ENCODE measurements at places on chromosomes 7 and 10.

GRCh38 chr10:8071006-8071405, 16.5 kb downstream of the GATA3 start:
- DNase-seq = no peak

- DNase-seq = no peak
Measured at GRCh38 chr7:37916673-37917660, at the start of gene SFRP4. Gene SFRP4 (minus strand): TSS chr7:37916817. CDS start chr7:37916537, 280 bp downstream.

GRCh38 chr7:45919993-45920459, 1.0 kb downstream of the IGFBP3 start:
- DNase-seq = no peak

- DNase-seq = no peak
Measured at GRCh38 chr7:2281541-2281940, 32.7 kb downstream of the SNX8 start.

DNA sequence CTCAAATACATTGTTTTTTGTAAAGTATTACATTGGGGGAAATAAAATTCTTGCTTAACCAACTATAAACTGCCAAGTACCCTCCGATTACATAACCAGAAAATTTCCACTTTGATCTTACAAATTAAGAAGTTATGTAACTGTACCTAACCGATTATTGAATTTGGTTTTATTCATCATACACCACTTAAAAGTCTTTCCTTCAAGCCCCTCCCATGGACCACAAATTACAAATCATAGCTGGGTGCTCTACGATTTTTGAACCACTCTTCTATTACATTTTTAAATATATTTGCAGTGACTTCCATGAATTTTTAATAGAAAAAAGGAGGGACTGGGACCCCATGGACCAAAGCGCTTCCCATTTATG, 630 bp downstream of the ZNF680 start:
- no peak for DNase-seq

DNA sequence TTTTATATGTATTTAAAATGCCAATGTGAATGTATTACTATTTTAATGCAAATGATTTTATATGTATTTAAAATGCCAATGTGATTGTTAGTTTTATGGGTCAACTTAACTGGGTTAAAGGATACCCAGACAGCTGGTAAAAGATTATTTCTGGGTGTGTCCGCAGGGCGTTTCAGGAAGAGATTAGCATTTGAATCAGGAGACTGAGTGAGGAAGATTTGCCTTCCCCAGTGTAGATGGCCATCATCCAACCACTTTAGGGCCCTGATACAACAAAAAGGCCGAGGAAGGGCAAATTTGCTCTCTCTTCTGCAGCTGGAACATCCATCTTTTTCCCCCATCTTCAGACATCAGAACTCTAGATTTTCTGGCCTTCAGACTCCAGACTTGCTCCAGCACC, 116.2 kb downstream of the BAMBI start:
- DNase-seq = no peak

- DNase-seq = no peak
Measured at GRCh38 chr7:31065021-31065593, 13.0 kb downstream of the ADCYAP1R1 start.

GRCh38 chr10:121988361-121989324, at the start of gene TACC2:
Gene TACC2 (plus strand): TSS chr10:121989163. CDS start chr10:122021982, 32,819 bp downstream.
- DNase-seq = no peak

DNA sequence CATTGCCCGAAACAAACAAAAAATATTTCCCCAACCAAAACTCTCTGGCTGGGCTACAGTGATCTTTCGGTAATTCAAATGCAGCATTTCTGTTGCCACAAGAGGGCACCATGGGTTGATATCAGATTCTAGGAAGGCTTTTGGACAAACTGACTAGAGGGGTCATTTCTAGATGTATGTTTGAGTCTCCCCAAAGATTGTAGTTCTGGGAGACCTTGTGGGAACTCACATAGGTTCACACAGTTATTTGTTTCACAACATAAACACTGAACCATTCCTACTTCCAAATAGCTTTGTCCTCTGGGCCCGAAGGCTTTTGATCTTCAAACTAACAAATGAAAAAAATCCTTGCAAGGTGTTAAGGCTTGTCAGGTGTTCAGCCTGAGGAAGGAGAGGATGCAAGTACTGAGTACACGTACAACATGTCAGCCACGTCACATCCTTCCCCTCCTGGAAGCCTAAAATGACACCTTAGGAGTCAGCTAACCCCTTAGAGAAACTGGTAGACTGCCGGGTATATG, 37.0 kb upstream of the IL15RA start:
- DNase-seq = no peak

DNA sequence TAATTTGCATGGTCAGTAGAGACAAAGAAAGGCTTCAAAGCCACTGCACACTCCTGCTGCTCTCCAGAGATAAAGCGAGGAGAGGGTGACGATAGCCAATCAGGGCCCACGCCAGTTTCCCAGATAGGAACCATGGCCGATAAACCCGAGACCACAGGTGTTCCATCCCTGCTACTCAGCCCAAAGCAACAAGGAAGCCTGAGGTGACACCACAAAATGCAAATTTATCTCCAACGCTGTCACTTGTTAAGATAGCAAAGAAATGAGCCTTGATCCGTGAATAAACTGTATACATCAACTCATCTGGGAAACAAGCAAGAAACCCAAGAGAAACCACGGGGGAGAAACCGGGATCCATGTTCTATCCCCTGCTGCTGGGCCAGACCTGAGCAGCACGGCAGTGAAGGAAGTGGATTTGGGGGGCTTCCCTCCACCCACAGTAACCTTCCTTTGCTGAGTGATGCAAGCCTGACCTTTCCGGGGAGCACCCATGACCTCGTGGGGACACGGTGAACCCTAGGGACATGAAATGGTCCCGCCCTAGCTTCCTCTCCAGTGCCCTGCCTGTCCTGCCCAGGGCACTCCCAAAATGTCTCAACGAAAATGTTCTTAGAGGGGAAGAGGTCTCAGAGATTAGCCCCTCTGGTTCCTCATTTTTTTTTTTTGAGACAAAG, 164.6 kb downstream of the PTPRN2 start:
- DNase-seq = no peak

- no peak for DNase-seq
Measured at GRCh38 chr10:126906704-126907422, 1.6 kb downstream of the DOCK1 start.

DNA sequence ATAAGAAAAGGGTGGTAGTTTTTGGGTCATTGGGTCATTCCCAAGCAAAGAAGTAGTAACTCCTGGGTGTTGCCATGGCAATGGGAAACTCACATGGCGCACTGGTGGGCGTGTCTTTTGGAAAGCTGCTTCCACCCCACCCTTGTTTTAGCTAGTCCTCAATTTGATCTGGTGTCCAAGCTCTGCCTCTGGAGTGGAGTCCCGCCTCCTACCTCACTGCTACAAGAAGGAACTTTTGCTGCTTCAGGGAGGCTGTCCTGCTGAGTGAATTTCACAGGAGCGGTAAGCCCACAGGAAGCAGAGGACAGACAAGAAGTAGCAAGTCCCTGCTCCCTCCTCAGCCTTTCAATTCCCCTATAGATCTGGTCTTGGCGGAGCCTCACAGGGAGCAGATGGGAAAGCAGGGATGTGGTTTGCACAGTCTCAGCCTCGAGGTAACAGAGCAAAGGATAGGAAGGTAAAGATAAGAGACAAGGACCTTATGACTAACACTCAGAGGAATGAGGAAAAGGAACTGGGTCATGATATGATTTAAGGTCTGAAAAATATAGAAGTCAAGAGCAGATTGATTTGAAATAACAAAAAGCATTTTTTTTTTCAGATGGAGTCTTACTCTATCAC, 700.3 kb downstream of the TNS3 start:
- DNase-seq = no peak

DNA sequence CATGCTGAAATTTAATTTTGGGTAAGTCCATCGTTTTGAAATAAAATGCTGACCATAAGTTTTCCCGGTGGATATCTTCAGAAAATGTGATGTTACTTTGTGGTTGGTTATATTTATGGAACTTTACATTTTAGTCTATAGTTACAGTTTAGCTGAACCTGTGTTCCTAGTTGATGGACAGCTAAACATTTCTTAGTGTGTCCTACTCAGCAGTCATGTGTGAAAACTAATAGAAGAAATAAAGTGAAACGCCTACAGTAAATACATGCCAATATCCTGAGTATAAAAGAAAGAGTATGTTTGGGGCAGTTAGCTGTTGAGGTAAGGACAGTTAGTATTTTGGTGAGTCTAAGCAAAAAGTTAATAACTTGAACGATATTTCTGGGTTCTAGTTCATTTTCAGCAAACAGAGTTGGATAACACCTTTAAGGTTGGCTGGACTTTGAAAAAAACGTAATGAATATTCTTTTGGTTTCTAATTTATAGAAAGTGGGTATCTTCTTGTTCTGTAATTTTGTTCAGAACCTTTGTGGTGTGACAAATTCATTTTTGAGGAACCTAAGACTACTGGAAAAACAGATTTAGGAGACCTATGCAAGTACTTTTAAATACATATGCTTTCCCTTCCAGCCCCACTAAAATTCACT, 28.7 kb downstream of the LCOR start:
- no peak for DNase-seq

DNA sequence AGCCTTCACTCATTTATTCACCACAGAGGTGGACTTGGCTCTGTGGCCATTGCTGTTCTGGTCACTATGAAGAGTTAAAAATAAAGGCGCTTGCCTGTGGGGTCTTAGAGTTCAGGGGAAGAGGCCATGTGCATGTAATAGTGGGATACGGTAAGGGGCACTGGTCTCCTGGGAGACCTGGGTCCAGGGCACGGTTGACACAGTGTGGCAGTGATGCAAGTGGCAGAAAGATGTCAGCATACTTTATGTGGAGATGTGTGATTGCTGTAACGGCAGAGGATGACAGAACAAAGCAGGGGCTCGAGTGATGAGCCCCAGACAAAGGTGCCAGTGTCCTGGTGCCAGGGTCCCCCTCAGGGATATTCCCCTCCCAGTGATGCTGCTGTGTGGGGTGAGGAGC, 8.6 kb downstream of the ZSCAN25 start:
- no peak for DNase-seq

DNA sequence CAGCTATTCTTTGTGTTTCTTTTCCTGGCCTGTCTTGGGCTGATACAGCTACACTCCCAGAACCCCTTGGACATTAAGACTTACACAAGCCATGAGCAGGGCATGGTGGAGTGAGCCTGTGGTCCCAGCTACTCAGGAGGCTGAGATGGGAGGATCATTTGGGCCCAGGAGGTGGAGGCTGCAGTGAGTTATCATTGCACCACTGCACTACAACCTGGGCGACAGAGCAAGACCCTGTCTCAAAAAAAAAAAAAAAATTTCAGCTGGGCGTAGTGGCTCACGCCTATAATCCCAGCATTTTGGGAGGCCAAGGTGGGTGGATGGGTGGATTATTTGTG, 13.6 kb upstream of the FOXK1 start:
- DNase-seq = no peak

GRCh38 chr10:130046591-130046990, 64.0 kb downstream of the C10orf143 start:
- no peak for DNase-seq

GRCh38 chr7:151351967-151352366, 10.4 kb downstream of the NUB1 start:
- DNase-seq = no peak

DNA sequence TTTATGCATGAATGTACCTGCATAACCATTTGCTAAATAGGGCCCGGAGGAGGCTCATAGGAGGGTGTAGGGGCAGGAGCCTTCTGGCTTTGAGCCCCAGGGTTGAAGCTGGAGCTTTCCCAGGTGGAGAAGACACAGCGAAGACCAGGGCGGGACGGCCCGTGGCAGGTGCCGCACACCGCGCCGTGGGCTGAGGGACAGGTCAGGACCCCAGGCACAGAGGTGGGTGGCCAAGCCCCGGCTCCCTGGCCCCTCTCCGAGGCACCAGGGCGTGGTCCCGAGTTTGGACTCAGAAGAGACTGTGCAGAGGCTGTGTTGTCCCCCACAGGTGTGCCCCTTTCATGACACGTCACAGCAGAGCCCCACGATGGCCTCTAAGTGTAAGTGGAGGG, 56.5 kb downstream of the PWWP2B start:
- no peak for DNase-seq

GRCh38 chr10:101686133-101686925, 8.6 kb downstream of the FBXW4 start:
- no peak for DNase-seq

GRCh38 chr10:72593963-72594362, 31.9 kb downstream of the MICU1 start:
- DNase-seq = no peak

- no peak for DNase-seq
Measured at GRCh38 chr7:7719236-7719635, 829 bp upstream of the RPA3 start.

DNA sequence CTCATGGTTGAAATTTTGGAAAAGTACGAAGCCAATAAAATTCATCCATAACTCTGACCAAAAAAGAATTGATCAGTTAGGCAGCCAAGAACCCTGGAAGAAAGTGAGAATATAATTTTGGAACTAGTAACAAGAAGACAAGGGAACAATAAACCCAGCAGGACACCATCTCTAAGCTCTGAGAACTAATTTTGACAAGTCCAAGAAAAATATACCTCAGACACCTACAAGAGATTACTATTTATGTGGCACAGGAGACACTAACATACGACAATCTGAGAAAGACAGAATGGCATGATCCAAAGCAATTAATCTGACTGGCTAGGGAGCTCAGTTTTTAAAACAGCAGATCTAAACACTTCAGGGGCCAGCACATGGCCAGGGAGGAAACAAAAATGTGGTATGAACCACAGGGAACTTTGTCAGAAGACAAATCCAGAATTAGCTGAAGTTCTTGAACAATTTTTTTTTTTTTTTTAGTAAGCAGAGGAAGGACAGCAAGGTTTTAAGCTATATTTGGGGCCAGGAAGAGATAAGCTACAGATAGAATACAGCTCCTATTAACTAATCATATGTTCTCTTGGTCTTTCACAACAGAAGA, 38.9 kb downstream of the PARD3 start:
- no peak for DNase-seq

DNA sequence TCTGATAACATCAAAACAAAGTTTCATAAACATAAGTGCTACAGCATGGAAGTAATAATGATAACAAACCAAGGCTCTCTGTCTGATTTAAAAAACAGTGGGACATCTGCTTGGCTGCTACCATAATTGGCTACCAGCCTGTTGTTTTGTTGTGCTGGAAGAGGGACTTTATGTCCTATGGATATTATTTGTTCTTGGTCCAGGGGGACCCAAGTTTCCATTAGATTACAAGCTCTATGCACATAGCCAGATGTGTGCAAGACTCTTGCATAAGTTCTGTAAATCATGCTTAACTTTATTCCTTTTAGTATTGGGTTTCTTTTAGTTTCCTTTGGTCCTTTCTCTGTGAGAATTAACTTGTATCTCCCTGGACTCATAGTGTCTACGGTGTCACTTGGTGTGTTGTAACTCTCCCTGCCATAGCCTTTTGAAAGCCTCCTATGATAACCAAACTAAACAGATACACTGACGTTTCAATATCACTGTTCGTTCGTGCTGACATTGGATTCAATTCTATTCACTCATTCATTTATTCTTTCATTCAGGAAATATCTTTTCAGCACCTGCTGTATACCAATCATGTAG, 41.4 kb upstream of the CD36 start:
- no peak for DNase-seq

- DNase-seq = no peak
Measured at GRCh38 chr7:151696721-151697514, 177.2 kb upstream of the RHEB start.

Measured in esophagus squamous epithelium (tissue), 5 donors.